ENCODE measurements at places on chromosomes 5 and 9.

GRCh38 chr5:36719282-36719681 lies 112.9 kb downstream of the SLC1A3 start:
- DNase-seq = no peak

DNA sequence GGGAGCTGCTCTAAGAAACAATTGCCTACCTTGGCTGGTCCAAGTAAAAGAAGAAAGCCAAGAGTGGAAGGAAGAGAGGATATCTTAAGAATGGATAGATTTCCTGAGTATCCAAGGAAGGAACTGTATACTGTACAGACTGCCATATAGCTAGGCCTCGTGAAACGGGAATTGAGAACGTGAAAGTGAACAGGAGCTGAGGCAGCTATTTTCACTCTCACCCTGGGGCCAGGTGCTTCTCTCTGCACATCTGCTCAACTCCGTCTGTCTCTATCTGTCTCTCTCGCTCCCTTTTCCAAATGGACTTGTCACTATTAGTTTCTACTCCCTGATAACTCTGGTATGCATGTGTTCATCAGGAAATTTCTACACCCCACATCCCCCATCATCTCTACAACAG lies 35.9 kb upstream of the TESK1 start:
- DNase-seq = no peak

GRCh38 chr5:116404016-116404415 lies 170.6 kb downstream of the SEMA6A start:
- DNase-seq = no peak

DNA sequence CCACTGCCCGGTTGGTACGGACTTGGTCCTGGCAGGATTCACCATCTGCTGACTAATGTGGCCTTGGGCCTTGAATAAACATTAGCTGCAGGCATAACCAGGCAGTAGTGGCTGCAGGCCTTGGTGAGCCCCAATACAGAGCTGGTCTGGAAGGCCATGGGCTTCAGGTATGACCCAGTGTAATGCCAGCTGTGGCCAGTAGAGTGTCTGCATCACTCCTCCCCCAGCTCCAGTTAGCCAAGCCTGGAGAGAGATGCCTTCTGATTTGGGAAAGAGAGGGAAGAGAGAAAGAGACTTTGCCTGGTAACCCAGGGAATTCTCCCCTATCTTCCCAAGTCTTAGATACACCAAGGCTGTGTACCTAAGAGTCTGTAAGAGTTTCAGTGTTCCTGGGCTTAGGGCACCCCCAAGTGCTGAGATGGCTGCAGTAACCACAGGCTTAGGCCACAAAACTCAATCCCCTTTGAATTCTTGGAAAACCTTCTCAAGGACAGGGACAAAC lies 5.6 kb upstream of the C5 start:
- no peak for DNase-seq

DNA sequence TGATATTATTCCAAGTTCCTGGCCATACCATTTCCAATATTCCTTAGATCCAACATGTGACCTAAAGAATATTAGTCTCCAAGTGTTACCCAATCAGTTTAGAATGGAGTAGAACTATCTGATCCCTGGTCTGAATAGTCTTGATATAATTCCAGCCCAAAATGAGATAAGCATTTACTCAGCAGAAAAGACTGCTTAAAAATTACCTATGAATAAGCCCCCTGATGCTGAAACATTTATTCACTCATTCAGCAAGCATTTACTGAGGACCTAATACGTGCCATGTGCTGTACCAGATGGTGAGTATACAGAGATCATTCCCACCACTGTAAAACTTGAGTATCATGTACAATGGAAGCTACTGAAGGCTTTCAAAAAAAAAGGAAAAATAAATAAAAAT lies 157.0 kb downstream of the FAM114A2 start:
- no peak for DNase-seq

DNA sequence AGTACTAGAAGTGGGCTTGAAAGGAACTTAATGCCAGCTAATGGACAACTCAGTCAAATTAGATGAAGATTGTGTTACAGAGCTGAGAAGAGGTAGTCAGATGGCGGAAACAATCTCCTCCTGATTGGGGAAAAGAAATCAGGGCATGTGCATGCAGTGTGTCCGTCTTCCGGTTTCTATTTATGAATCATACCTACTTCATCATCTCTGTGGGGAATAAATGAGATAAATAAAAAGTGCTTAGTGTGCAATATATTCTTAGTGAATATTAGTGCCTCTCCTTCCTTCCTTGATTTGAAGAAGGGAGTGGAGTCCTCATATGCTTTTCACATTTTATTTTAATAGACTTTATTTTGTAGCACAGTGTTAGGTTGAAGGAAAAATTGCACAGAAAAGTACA lies 108.7 kb upstream of the NFIL3 start:
- no peak for DNase-seq

- no peak for DNase-seq
These were observed 1.1 kb upstream of the BNC2 start for GRCh38 chr9:16871336-16872151.

GRCh38 chr9:133141833-133142595 lies 21.0 kb upstream of the RALGDS start:
- DNase-seq = peak; percentile 77

DNA sequence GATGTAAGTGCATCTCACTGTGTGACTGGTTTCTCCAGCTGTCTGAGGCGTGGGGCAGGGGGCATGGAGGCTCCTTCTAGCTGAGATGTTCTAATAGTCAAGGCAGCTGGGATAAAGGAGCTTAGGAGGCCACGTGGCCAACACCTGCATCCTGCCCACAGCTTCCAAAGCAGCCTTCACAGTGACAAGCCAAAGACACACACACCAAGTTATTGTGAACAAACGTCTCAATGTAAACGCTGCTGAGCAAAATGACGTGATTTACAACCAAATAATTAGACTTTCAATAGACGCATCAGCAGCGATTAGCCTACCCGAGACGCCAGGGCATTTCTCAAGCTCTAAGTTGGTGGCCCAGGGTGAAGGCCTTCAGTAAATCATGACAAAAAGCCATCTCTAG lies 23.2 kb upstream of the SLC25A51 start:
- no peak for DNase-seq

- DNase-seq = no peak
These were observed 1414.3 kb upstream of the ACO1 start for GRCh38 chr9:30970186-30970585.

DNA sequence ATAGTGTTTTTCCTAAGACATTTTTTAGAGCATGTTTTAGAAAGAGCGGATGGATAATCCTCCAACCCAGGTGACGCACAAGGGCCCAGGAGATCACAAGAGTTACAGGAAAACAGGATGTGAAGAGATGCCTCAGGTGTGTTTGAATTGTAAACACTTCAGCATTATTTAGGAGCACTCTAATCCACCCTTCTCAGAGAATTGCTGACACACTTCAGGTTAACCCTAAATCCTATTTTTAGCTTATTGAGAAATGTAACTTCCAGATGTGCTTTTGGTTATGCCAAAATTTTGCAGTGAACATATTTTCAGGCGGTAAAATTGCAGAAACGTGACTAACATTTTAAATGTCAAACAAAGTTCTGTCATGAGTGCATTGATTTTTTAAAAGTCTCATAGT lies 755.4 kb upstream of the CTNND2 start:
- no peak for DNase-seq

DNA sequence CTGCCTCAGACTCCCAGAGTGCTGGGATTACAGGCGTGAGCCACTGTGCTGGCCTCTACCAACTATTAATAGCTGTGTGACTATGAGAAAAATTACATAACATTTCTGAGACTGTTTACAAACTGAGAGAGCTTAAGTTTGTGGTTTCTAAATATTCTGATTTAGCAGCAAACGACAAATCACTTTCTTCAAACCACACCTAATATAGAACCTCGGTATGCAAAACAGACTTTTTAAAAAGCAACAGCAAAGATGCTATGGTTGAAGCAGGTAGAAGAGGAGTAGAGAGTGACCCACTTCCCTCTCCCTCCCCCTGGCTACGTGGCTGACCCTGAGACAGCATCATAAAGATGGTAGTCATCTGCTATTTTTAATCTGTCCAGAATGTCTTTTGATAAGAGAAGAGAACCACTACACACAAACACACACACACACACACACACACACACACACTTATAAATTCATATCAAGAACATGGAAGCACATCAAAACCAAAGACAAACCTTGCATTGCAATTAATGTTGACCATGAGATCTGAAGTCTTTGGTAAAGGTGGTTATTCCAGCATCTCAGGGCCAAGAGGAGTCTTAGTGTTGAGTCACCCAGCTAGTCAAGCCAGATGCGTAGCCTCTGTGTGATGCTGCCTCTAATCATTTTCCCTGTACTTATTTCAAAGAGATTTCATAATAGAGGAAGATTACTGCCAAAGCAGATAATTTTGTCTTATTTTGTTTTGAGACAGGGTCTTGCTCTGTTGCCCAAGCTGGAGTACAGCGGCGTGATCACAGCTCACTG lies 58.1 kb upstream of the TMEM215 start:
- DNase-seq = no peak

- DNase-seq = no peak
These were observed 97.2 kb upstream of the SPIN1 start for GRCh38 chr9:88291056-88291455.

GRCh38 chr5:122332599-122333555 lies 20.8 kb downstream of the SNCAIP start:
- DNase-seq = no peak

DNA sequence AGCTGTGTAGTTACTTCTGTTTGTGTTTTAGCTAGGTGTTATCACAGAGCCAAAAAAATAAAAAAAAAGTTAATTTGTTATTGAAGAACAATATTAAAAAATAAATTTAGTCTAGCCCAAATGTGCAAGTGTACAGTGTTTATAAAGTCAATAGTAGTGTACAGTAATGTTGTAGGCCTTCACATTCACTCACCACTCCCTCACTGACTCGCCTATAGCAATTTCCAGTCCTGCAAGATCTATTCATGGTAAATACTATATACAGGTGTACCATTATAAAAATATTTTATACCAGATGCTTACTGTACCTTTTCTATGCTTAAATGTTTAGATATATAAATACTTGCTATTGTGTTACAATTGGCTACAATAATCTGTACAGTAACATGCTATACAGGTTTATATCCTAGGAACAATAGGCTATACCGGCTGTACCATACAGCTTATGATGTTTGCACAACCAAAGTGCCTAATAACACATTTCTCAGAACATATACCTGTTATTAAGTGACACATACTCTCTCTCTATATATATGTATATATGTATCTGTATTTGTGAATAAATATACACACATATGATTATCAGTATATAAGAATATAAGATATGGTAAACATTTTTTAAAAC lies 341.4 kb upstream of the EDIL3 start:
- DNase-seq = no peak
